ENCODE measurements at places on chromosomes 7 and 10. TPM values are rescaled to one million over a fixed set of nuclear protein-coding genes. Genes with fewer than 3 reads are reported as not detected.

- DNase-seq = no peak
Measured at GRCh38 chr7:85464042-85464651, 277.3 kb upstream of the SEMA3D start.

MYO3A gene
- 0.81 TPM for polyA plus RNA-seq

TEX36 gene
- not detected for polyA plus RNA-seq

DNA sequence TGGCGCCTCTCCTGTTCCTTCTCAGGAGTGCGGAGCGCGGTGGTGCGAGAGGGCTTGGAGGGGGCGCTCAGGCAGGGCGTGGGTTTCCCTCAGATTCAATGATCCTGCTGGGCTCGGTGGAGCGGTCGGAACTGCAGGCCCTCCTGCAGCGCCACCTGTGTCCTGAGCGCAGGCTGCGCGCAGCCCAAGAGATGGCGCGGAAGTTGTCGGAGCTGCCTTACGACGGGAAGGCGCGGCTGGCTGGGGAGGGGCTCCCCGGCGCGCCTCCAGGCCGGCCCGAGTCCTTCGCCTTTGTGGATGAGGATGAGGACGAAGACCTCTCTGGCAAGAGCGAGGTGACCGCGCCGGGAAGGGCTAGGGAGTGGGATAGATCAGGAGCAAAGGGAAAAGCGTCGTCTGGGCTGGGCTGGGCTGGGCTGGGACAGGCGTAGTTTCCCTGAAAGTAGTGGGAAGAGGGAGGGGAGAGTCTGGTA lies 17.0 kb downstream of the FAM131B start:
- DNase-seq = peak; percentile 68

SEC61A2 gene
- 2.2 TPM for polyA plus RNA-seq

VIPR2 gene
- polyA plus RNA-seq = 1.7 TPM

DNA sequence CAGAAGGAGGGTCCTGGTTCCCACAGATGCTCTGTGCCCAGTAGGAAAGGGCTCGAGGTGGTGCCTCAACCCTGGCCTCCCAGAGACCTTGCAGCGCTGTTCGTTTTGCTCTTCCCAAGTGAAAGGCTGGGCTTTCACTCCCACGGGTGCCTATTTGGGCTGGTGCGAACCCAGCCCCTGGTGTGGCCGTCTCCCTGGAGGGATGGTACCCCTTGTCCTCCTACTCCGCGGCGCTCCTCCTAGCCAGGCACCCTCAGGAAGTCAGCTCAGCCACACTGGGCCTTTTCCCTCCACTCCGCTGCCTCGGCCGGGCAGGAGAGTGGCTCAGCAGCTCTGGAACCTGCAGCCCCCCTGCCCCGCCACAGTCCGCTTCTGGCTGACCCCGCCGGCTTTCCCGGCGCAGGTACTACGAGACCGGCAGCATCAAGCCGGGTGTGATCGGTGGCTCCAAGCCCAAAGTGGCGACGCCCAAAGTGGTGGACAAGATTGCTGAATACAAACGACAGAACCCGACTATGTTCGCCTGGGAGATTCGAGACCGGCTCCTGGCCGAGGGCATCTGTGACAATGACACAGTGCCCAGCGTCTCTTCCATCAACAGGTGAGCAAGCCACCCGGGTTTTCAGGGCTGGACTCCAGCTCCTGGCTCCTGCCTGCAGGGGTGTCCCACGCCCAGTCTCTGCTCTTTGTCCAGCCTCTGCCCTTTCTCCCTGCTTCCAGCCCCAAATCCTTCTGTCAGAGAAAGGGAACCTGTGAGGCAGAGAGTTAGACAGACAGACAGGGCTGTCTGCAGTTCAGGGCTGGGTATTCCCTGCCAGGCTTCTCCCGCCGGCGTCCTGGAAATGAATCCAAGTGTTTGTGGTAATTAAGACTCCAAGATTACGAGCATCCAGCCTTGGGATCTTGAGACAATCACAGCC lies 5.2 kb downstream of the PAX2 start:
- DNase-seq = no peak

DNA sequence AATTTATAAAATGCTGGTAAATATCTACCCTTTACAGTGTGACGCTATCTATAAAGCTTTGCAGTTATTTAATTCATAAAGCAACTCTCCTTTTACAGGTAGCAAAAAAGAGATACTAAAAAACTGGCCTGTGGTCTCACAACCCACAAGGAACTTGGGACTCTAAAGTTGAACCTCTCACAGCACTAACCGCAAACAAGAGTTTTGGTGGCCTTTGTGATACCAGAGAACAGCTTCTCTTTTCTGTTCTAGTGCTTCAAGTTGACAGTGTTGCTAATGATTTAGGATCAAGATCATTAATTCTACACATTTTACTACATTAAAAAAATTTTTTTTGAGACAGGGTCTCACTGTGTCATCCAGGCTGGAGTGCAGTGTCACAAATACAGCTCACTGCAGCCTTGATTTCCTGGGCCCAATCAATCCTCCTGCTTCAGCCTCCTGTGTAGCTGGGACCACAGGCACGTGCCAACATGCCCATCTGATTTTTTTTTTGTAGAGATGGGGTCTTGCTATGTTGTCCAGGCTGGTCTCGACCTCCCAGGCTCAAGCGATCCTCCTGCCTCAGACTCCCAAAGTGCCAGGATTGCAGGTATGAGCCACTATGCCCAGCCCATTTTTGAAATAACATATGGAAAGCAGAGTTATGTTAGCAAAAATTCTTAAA lies 56.0 kb upstream of the ST8SIA6 start:
- no peak for DNase-seq

DNA sequence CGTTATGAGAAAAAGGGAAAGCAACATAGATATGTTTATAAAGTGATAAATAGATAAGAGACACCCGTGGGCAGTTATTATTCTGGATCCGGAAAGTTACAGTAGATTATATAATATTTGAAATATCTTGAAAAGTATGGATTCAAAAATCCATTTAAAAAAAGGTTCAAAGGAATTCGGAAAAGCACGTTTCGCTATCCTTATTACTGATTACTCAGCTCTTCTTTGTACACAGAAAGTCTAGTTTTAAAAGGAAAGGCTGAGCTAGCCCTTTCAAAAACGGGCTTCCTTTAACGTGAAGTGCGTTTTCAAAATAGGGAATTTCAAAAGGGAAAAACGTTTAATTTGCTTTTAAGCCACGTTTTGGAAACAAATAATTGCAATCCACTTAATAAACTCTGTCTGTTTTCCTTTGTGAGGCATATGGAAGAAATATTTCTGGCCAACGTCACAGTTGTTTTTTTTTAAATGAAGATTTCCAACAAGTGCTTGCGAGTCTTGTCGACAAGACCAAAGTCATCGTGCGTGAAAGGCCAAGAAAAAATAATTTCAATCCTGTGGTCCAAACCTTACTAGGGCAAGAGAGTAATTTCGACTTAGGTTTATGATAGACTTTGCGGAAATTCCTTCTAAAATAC lies 2.2 kb upstream of the SKIDA1 start:
- DNase-seq = peak; percentile 46

PON1 gene
- not detected for polyA plus RNA-seq

- DNase-seq = no peak
Measured at GRCh38 chr10:91540733-91541132, 92.1 kb downstream of the PPP1R3C start.

DNA sequence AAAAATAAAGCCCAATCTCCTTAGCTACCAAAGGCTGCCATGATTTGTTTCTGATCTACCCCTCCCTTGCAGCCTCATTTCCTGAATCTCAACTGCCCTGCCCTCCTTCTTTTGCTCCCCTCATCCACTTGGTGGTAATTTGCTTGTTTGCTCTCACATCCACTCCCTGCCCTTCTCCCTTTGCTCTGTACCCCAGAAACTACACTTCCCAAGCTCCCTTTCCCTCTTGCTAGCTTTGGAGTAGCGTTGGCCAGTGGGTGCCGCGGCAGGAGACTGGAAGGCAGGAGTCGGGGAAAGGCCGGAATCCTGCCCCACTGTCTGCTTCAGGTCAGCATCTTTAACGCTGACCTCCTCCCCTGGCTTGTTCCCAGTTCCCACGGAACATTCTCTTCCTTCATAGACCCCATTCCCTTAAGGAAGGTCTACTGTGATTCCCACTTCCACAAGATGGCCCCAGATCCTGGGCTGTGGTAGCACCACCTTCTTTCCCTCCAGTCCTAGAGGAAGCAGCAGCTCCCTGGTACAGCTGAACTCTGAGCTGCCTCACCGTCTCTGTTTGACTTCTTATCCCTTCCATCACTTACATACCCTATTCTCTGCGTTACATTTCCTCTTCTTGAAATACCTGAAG lies 79.1 kb downstream of the PIK3CG start:
- DNase-seq = no peak

TLX1 gene
- polyA plus RNA-seq = not detected

GRCh38 chr7:38367301-38367890 lies 94.0 kb upstream of the TARP start:
- DNase-seq = no peak

GRCh38 chr10:69497231-69497561 lies 45.9 kb downstream of the TSPAN15 start:
- peak; percentile 17 for DNase-seq

DNA sequence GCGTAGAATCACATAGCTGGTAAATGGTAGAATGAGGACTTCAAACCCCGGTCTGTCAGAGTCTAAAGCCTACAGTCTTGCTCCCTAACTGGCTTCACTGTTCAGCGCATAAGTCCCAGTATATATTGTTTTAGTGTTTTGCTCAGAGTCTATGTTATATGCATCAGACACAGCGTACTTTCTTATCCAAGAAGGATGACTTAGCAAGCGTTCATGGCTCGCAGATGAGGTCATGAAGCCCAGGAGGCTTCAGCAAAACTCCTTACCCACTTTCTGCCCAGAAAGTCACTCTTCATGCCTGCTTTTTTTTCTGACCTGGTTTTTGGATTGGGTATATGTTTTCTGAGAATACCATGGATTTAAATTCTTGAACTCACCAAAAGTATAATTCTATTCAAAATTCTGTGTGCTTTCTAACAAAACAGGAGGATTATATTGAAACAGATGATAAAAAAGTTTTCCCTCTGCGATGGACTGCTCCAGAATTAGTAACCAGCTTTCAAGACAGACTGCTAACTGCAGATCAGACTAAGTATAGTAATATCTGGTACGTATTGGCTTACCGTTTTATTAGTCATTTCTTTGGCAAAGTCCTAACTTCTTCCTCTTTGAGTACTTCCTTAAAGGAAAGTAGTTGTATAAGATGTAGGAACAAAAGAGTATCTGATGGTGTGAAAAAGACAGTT lies 24.6 kb upstream of the BHLHA15 start:
- DNase-seq = no peak
